ENCODE measurements at places on chromosomes 5 and 9.

DNA sequence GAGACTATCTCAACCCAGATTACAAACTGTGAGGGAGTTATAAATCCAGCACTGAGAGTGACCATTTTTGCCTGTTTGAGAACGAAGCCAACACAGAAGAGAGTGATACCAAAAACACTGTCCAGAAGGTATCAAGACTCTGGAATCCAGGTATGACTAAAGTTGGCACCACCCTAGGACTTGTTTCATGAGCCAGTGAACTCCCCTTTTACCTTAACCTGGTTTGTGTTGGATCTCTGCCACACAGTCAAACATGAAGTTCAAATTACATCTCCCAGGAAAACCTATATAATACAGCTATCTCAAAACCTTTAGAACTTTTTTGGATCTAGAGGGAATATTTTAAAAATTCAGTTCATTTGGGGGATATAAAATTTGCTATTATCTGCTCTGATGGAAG, 11.4 kb downstream of the ZBTB5 start:
- no peak for DNase-seq

GRCh38 chr9:91783411-91783810, 166.6 kb downstream of the ROR2 start:
- DNase-seq, result no peak

- no peak for DNase-seq
Observed at GRCh38 chr5:179734536-179735164, 2.0 kb downstream of the MAML1 start.

DNA sequence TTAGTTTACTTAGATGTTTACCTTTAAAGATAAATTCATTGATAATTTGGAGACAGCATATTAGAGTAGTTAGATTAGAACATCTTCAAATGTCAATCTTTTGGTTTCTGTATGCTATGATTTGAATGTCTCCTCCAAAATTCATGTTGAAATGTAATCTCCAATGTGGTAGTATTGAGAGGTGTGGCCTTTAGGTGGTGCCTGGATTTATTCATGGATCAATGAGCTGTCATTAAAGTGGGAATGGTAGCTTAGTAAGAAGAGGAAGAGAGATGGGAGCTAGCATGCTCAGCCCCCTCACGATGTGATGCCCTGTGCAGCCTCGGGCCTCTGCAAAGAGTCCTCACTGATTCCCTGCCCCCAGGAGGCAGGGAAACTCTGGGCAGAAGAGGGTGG, 133.6 kb upstream of the TUT7 start:
- DNase-seq, result no peak

DNA sequence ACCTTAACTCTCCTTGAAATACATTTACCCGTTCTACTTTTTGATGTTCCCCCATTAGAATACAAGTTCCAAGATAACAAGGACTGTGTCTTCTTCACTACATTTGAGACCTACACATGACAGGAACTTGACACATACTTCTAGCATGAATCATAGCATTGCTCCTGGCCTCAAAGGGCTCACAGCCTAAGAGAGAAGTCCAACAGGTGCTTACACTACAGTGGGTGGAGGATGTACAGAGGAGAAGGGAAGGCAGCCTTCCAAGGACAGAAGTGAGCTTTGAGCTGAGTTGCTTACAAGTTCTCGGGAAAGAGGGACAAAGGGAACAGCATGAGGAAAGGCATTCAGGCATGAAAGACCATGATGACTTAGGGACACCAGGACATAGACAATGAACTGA, 56.9 kb upstream of the MSX2 start:
- DNase-seq, result no peak

- no peak for DNase-seq
Observed at GRCh38 chr5:32051796-32052195, 122.3 kb downstream of the GOLPH3 start.

- DNase-seq, result no peak
Observed at GRCh38 chr5:155004138-155004744, 9.3 kb upstream of the KIF4B start.
